ENCODE measurements at places on chromosomes 16 and 17.

- ATAC-seq = peak; percentile 85
Measured at GRCh38 chr17:17819561-17819995, 17.2 kb downstream of the SREBF1 start.

- no peak for ATAC-seq
Measured at GRCh38 chr16:12268606-12269005, 292.1 kb downstream of the SNX29 start.

GRCh38 chr17:47644324-47644723 lies 5.4 kb upstream of the KPNB1 start:
- ATAC-seq = no peak

DNA sequence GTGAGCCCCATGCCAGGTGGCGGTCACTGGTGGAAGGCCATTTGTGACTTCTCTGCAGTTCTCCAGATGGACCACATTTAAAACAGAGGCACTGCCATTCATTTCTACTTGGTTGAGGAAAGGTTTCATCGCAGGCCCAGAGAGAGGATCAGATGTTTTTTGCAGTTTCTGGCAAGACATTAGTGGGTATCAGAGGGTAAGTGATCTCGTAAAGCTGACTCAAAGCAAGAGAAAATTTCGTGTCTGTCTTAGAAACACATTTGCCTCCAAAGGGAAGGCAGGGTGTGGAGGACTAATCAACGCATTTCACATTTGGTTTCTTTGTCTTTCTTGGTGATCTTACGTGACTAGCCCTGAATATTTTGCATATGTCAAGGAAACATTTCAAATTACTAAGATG lies 81.8 kb downstream of the PRKCB start:
- peak; percentile 68 for ATAC-seq

- no peak for ATAC-seq
Measured at GRCh38 chr17:14525551-14526455, 224.9 kb downstream of the HS3ST3B1 start.

- no peak for ATAC-seq
Measured at GRCh38 chr16:48235058-48235555, 9.0 kb upstream of the LONP2 start.

DNA sequence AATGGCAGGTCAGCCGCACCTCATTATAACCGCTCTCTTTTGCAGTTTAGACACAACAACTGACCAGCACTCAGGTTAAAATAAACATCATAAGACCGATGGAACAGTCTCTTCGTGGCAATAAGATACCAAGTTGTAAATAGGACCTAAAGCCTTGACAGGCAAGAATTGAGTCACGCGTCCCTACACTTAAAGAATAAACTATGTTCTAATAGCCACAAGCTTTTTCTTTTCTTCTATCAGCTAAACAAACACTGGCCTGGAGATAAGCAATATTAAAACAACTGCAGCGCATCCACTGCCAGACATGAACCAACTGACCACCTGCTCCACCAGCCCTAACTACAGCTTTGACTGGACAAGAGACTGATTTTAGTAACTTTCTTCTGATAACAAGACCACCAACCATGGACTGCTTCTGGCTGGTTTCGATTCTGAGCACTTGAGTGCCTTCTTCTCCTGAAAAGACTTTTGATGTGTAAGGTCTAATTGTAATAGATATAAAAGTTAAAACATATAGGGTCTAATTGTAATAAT lies 17.5 kb downstream of the SLFN12L start:
- ATAC-seq = no peak

DNA sequence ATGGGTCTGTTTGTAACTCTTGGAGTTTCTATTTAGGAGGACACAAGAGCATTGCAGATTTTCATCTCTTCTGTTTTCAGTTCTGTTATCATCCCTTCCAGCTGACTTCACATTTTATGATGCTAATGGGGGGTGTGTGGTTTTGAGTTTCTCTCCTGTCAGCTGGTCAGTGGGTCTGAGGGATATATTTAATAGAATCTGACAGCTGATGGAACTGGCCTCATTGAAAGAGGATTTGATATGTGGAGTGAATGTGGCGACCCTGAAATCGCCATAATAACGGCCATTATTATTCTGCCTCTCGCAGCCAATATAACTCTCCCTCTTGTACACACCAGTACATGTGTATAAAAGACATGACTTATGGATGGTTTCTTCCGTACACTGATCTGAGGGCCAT lies 128.1 kb downstream of the SALL1 start:
- no peak for ATAC-seq

DNA sequence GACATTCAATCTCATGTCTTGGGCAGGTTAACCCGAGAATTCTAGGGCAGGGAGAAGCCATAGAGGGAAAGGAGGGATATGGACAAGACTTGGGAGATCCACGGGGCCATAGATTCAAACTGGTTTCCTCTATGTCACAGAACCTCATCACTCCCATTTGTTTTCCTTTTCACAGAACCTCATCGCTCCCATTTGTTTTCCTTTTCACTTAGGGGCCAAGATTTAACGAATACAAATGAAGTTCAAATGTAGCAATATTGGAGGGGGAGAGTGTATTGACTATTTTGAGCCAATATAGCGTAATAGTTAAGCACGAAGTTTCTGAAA lies 39.3 kb upstream of the LONP2 start:
- ATAC-seq = no peak

DNA sequence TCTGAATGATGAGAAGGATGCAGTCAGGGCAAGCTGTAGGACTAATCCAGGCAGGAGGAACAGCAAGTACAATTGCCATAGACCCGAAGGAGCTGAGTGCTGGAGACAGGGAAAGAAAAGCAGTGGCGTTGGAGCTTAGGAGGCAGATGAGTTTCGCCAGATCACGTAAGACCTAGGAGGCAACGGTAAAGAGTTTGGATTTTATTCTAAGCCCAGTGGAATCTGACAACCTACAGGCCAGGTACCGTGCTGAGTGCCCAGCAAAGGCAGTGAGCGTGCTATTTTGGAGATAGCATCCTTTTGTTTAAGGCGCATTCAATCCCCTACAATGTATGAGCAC lies 1.2 kb downstream of the USP43 start:
- no peak for ATAC-seq

GRCh38 chr17:65074778-65075250 lies 18.3 kb upstream of the GNA13 start:
- ATAC-seq = no peak

GRCh38 chr17:57586196-57586740 lies 158.8 kb downstream of the CCDC182 start:
- ATAC-seq = no peak

GRCh38 chr17:17590141-17590751 lies 1.3 kb downstream of the PEMT start:
- no peak for ATAC-seq

- ATAC-seq = no peak
Measured at GRCh38 chr16:68646953-68647659, 2.0 kb downstream of the CDH3 start.

DNA sequence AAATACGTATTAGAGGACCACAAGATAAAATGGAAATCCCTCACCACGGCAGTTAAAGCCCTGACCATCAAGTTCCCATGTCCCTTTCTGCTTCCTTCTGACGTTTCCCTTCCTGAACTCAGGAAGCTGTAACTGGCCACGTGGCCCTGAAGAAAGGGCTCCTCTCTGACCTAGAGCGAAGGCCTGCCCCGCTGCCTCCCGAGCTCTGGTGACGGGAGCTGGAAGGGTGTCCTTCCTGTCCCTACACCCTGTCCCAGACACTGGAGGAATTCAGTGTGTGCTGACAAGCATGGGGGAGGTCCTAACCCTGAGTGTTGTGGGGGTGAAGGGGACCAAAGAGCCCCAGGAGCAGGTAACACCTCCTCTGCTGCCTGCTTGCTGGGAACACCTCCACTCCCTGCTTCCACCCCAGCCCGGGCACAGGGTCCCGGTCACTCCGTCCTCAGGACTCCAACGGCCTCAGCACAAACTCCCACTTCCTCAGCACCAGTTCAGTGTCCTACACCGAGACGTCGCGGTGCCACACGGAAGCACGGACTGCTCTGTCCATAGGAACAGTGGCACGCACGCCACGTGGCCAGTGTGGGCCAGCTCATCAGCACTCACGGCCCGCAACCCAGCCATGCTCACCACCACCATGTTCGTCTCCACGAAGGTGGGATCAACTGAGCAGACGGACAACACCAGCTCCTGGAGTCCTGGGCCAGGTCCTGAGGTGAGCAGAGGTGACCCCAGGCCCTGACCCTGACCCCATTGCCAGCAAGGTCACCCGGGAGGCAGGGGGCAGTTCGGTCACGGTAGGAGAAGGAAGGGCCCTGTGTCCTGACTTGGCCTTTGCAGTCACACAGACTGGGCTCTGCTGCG lies 16.9 kb downstream of the TMEM235 start:
- no peak for ATAC-seq

- no peak for ATAC-seq
Measured at GRCh38 chr17:82446124-82446523, 4.4 kb downstream of the CYBC1 start.

DNA sequence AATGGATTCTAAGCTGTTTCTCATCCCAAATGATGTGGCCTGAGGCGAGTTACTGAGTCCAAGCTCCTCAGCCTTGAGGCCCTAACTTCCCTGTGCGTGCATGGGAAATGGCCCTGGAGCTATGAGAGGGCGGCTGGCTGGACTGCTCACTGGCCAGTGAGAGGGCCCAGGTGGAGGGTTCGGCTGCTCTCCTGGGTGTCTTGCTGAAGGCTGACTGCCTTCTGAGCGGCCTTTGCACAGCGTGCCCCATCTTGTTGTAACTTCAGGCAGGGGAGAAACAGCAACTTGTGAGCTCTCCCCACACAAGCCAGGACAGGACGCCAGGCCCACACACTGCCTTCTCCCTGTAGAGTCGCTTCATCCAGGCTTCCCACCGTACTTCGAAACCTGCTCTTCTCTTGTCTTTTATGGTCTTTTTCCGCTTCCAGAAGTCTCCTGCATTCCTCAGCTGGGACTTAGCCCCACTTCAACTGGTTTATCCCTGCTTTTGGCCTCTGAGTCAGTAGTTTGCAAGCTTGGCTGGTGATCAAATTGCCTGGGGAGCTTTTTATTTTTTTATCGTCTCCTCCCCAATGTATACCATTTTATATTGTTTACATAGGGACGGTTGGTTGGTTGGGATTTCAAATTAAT lies 13.3 kb downstream of the CDH3 start:
- no peak for ATAC-seq

DNA sequence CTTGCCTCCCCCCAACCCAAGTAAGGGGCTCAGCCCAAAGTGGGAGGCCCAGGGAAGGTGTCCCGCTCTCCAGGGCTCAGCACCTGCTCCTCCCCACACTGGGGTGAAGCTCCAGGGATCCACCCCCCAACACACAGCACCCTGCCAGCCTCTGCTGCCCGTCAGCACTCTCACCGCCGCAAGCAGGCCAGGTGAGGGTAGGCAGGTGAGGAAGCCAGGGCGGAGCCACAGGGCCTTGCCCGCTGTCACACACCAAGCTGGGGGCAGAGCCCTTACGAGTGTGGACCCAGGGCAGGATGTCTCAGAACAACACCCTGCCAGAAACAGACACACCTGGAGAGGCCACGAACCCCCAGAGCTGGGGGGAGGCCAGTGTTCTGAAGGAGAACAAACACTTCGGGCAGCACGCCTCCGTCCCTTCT lies 19.5 kb downstream of the PLLP start:
- no peak for ATAC-seq

DNA sequence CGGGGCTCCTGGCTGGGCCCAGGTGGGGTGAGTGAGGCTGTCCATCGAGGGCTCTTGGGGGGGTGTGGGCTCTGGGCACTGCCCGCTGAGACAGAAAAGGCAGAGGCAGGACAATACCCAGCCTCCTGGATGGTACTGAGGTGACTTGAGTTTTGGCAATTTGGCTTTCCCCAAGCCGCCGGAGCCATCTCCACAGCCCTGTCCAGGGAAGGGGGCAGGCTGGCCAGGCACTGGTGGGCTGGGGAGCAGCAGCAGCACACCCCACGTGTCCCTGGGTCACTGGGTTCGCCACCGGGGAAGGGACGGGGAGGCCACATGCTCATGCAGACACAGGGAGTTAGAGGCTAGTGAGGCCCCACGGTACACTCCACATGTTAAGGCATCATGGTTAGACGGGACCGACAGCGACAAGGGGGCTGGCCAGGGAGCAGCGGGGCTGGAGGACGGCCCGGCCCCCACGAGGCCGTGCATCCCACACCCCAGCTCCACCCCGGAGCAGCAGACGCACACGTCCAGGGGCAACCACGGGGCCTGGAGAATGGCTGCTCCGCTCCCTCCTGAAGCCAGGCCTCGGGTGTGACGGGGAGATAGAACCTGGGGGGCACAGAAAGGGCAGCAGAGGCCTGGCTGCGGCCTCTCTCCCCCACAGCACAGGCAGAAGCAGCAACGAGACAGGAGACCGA lies 3.0 kb downstream of the ARHGDIA start:
- no peak for ATAC-seq

GRCh38 chr17:75689441-75689873 lies 22.3 kb downstream of the SAP30BP start:
- ATAC-seq = peak; percentile 65

GRCh38 chr17:143785-144281 lies 6.5 kb downstream of the SCGB1C2 start:
- ATAC-seq = peak; percentile 93

GRCh38 chr17:76039121-76039520 lies 12.0 kb upstream of the EVPL start:
- ATAC-seq = no peak

GRCh38 chr17:42459256-42459800 lies 650 bp downstream of the ATP6V0A1 start:
- ATAC-seq = peak; percentile 55

GRCh38 chr17:10879190-10879836 lies 41.4 kb upstream of the PIRT start:
- no peak for ATAC-seq

GRCh38 chr16:81745704-81746558 lies 33.2 kb upstream of the PLCG2 start:
- peak; percentile 89 for ATAC-seq

DNA sequence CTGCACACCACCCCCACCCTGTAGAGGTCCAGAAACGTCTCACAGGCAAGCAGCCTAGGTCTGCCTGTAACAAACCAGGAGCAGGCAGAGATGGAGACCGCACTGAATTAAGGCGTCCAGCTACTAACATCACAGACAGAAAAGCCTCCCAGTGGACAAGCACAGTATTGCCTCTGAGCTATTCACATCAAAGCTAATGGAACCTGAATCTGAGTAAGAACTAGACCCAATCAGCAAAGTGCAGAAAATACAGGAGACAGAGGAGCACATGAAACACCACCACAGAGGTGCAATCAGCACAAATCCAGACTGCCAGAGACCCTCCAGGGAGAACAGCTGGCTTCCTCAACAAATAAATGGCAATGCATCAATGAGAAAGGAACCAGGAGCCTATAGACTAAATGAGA lies 22.2 kb upstream of the PEMT start:
- ATAC-seq = peak; percentile 89

- no peak for ATAC-seq
Measured at GRCh38 chr17:83202002-83203000, 122.9 kb downstream of the METRNL start.
